ENCODE measurements at places on chromosomes 2 and 18.
A peak's percentile ranks its signal among the peaks of the same experiment; 100 is the strongest.

DNA sequence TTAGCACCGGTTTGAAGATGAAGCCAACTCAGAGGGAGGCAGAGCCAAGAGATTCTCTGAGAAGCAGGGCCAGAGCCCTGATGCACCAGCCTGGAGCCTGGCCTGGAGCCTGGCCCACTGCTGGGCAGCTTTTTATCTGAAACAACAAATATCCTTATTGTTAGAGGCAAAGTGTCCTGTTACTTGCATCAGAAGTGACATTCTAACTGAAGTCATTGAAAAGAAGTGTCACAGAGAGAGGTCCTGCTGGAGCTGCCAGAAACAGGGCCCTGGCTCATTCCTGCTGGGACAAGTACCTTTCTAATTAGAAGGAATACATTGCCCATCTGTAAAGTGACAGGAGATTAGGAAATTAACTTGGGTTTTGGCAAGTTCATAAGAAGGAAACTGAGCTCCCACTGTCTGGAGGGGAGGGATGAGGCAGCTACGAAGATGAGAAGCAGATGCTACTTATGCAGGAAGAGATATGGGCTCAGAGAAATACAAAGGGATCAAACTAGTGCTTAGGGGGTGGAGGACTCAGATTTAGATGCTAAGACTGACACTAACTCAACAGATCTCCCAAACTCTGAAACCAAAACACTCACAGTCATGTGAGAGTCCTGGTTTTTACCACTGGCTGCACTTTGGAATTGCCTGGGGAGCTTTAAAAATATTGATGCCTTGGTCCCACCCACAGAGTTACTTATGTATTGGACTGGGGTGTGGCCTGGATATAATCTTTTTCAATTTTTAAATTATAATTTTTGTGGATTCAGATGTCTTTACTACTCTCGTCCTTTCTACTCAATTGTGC is 11.0 kb upstream of the HK2 start:
- no peak for DNase-seq

- no peak for DNase-seq
These were observed 2.3 kb downstream of the SFXN5 start for GRCh38 chr2:73069041-73069854.

DNA sequence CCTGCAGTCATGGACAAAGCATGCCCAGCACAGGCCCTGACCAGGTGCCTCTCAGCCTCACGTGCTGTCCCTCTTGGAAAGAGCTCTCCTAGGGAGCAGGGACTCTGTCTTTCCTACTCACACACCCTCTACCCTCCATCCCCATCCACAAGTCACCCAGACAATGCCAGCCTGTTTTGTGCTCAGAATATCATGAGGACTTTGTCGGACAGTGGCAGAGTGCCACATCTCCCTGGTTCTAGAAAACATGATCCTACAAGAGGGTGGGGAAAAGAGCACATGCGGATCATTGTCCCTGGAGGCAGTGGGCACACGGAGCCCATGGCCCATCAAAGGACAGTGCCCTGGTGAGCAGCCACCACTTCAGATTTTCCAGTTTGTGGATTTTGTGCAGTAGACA is 3.7 kb upstream of the MAL start:
- DNase-seq = no peak

- no peak for DNase-seq
These were observed 853.9 kb downstream of the NRXN1 start for GRCh38 chr2:50178050-50178449.

GRCh38 chr18:49731860-49732311 is 81.4 kb downstream of the ACAA2 start:
- no peak for DNase-seq

DNA sequence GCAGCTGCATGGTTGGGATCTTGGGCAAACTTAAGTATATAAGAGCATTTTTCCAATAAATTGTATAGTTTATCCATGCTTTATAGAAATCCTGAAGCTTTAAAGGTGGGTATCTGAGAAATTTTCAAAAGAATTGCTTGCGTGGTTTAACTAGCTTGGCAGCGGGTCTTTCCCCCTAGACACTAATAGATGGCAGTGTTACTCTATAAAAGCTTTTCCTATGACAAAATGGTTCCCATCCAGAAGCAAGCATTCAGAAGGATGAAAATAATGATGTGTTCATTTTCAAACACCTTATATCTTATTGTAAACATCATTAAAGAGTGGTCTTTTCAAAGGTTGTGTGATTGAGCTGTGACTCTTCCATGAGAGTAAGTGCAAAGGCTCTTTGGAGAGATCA is 45.9 kb downstream of the KDM3A start:
- DNase-seq = no peak

DNA sequence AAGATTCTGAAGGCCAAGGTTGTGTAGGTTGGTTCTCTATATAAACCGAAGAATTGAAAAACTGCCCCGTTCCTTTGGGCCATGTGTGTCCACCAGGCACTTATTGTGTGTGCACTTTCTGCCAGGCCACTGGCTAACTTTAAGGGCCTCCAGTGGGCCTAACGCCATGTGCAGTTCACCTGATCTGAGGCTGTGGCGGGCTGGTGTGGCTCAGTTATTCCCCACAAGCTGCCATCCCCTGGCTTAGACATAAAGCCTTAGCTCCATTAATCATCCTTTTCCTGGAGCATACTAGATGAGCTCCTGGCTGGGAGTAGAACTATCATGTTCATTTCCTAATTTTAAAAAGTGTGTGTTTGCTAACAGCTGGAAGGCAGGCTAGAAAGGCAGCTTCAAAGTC is 304.1 kb upstream of the TNP1 start:
- DNase-seq = no peak

DNA sequence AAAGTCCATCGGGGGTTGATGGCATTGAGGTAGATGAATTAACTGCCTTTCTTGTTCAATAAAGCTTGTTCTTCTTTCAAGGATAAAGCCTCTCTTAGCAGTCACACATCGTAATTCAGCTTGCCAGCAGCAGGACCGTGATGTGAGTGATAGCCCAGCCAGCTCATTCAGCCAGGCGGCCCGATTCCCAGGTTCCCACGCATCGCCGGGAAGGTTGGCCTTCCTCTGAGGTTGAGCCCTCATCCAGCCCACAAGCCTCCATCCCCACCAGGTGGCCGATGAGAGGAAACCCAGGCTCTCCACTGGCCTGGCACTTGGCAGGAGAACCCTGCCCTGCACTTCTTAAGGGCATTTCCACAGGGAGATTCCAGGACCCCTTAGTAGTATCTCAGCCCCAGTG is 4.7 kb downstream of the AGAP1 start:
- no peak for DNase-seq

DNA sequence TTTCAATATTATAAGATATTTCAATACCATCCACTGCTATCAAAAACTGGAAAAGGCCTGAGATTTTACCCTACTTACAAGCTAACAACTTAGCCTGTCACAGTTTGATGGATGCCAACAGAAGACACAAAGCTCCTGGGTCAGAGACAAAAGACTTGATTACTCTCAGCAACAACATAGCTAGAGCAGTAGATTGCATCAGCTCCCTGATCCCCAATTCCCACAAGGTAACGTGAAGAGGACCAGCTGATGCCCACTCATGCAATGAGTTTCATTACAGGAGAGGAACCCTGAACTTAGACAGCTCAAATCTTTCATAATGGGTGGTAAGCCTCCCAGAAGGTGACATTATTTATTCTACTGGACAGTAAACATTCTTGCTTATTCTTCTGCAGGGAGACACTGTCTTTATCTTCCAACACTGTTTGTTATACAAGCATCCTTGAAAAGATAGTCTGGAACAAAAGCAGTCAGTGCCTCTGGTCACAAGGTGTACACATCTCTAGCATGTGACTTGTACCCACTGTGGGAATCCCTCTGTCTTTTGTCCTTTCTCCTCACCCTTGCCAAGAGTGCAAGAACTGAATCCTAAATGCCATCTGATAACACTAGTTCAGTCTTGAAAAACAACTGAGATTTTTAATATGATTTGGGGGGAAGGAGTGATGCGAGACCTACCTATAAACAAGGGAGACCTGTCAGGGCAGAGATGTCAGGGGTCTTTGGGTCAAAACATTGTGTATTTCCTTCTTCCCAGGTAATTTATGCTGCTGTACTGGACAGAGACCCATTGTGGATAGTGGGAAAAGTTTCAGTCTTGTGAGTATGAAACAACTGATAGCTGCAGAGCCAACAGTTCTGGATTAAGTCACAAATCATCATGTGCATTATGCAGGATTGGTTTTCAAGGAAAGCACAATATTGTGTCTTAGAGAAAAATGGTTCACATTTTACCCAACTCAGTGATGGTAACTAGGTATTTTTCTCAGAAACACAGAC is 102.4 kb downstream of the AOX1 start:
- DNase-seq = no peak

- no peak for DNase-seq
These were observed 276.9 kb upstream of the CHAC2 start for GRCh38 chr2:53490659-53491058.

- DNase-seq = peak; percentile 77
These were observed 246.3 kb downstream of the TNS1 start for GRCh38 chr2:217756375-217757107.

- no peak for DNase-seq
These were observed 135.4 kb upstream of the HDAC4 start for GRCh38 chr2:239536186-239536585.

DNA sequence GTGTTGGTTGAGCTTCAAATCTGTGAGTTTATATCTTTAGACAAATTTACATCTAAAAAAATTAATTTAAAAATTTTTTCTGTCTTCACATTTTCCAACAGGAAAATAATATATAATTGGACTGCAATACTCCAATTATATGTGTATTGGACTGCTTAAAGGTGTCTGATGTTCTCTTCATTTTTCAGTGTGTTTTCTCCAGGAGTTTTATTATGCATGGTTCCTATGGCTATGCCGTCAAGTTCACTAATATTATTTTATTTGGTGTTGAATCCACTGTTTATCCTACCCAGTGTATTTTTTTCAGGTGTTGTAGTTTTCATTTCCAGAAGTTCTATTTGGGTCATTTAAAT is 62.1 kb upstream of the CTLA4 start:
- DNase-seq = no peak

- no peak for DNase-seq
These were observed 76.5 kb downstream of the HNRNPLL start for GRCh38 chr2:38526195-38526594.

DNA sequence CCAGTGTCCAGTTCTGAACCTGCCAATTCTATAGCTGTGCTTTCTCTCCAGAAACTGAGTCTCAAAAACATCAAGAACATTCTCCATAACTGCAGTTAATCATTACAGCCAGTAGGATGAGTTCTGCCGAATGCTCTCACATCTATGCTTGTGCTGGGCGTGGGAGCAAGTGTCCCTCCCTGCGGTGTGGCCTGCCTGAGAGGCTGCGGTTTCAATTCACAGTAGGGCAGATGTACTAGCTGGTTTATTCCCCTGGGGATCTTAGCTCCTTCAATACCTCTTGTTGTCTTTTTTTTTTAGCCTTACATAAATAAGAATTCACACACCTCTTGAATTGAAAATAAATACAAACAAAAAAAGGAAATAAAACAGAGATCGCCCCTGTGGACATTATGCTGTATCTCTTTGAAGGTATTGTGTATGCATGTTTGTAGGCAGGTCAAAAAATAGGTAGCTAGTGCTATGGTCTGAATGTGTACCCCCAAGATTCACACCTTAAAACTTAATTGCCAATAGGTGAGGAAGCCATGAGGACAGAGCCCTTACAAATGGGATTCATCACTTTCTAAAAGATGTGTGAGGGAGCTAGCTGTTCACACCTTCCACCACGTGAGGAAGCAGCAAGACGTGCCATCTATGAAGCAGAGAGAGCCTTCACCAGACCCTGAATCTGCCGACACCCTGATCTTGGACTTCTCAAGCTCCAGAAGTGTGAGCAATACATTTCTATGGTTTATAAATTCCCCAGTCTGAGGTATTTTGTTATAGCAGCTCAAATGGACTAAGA is 74.3 kb downstream of the BCL2L11 start:
- DNase-seq = no peak

- DNase-seq = no peak
These were observed 11.2 kb upstream of the ZNF512 start for GRCh38 chr2:27571681-27572080.

DNA sequence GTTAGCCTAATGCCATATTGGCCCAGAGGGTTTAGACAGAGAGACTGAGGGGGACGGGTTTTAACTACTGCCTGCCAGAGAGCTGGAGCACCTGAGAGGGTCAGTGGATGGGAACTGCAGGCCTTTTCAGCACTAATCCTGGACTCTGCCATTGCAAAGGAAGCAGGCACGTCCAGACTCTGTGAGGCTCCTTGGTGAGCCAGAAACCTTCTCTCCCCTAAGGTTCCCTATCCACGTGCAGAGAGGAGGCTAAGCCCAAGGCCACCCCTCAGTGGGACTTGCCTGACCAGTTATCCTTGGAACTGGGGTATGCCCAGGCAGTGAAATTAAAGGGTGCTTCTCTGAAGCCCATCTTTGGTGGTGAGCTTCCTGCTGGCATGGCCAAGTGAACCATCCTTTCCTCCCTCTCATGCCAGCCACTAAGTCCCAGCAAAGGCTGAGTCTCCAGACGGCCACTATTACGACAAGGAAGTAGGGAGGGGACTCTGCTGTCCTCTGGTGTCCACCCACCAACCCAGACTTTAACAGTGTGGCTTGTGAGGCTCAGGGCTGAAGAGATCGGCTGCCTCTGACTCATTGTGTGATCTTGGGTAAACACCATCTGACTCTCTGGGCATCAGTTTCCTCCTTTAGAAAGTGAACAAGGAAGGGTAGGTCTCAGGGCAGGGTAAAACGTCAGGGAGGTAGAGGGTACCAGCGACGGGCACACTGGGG is 3.9 kb upstream of the MLPH start:
- no peak for DNase-seq

DNA sequence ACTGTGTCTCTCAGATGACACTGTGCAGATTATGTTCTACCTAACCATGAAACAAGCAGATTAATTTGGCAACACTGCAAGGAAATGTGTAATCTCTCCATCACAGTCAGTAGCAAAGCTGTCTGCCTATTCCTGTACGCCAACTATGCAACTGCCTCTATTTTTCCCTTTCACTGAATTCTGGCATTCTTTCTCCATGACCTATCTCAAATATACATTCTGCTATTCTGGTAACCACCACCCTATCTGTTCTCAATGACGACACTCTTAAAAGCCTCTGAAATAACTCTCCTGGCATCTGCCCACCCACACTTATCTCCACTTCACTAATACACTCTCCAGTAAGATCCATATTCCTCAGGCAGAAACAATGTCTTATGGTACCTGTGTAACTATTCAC is 78.7 kb downstream of the ABCA12 start:
- no peak for DNase-seq

DNA sequence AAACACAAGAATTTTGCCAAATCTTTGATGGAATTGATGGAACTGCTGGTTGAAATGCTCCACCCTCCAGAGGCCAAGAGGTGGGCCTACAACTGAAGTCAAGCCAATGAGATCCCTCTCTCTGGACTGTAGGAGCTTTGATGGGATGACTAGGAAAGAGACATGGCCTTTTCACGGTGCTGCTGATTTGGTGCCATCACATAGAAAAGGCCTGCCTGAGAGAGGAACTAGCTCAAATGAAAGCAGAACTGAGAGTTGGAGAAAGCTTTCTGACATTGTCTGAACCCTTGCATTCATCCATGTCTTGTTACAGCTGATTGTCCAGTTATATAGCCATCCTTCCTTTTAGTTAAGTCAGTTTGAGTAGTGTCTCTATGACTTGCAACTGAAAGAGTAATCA is 283.8 kb upstream of the LYPD1 start:
- no peak for DNase-seq
